ENCODE measurements at places on chromosomes 2 and 18.

- no peak for DNase-seq
Measured at GRCh38 chr18:45073556-45073955, 392.9 kb downstream of the SETBP1 start.

GRCh38 chr18:31428211-31428610 is 19.3 kb upstream of the DSG3 start:
- DNase-seq, result no peak

GRCh38 chr2:239282448-239283287 is 118.2 kb downstream of the HDAC4 start:
- DNase-seq, result no peak

DNA sequence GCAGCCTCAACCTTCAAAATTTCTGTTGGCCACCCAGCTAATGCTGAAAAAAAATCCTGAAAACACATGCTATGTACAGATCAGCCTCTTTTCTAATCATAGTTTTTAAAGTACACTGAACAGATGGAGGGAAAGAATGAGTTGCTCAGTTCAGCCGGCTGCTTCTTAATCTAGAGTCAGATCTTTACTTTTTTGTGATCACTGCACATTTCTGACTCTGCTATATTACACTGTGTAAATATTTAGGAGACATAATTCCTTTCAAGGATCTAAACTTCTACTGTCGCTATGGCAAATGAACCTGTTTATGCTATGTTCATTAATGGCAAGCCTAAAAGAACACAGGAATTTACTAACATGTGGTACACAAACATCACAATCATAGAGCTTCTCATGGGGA is 114.2 kb downstream of the SRBD1 start:
- DNase-seq, result no peak

DNA sequence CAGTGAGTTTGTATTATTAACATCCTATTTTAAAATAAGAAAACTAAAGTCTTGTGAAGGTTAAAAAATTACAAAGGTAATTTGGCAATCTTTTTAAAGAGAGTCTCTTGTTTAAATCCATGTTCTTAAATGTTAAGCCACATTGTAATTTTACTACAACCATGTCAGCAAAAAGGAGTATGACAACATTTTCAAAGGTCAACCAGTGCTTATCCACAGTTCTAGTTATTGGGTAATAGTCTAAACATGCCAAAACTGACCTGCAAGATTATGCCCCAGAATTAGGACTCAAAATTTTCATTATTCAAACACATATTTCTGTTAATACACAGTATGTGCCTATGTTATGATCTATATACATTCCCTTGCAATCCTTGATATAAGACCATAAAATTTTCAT is 1312.6 kb upstream of the CHAC2 start:
- DNase-seq, result no peak

DNA sequence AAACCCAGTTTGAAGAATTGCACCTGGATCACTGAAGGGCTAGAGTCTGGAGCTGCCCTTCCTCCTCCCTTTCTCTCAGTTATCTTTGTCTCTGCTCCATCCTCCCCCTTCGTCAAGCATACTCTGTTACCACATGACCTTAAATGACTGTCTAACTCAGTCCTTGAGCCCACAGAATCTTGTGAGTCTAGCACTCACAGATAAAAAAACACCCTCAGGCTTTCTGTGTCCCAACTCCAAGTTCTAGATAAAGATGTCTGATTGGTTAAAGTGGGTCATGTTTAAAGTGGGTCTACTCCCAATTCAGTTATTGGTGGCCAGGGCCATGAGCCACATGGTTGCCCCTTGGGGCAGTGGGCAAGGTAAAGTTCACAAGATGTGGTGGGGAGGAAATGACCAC is 53.5 kb upstream of the CYP1B1 start:
- no peak for DNase-seq

GRCh38 chr2:235825946-235826345 is 332.1 kb downstream of the AGAP1 start:
- no peak for DNase-seq

DNA sequence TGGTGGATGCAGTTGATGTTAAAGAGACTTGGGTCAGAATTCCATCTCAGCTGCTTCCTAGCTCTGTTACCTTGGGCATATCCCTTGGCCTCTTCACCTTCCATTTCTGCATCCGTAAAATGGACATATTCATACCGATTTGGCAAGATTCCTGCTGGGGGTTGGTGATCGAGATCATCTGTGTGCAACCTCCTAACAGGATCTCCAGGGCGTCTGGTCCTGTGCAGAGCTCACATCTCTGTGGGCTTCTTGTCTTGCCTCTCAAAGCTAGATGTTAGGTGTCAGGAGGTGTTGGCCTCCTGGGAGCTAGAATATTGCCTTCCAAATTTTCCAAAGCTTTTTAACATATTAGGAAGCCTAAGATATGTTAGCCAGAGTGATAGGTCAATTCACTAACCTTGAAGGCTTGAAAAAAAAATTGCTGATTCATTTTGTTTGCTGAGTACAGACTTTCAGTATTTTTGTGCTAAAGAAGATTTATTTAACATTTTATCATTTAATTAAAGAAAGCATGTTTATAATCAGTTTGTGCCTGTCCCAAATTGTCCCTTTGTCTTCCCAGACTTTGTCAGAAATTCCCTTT is 69.7 kb upstream of the ZNF516 start:
- DNase-seq, result no peak

- DNase-seq, result no peak
Measured at GRCh38 chr2:104046466-104046865, 807.4 kb upstream of the POU3F3 start.

- DNase-seq, result no peak
Measured at GRCh38 chr2:5668682-5669250, 23.4 kb upstream of the SOX11 start.

DNA sequence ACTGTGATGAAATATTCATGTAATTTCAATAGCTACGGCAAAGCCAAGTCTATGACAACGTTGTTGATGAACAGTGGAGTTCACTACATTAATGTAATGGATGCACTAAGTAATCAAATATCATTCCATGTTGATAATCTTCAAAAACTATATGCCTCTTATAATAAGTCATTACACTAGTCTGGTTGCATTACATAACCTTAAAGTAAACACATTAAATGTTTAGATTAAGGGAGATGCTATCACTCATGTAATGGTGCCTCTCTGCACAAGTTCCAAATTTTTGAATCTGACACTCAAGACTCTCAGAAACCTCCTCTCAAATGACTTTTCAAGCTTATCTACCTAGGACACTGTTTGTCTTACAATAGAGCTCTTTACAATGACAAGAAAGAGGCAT is 35.4 kb downstream of the PIEZO2 start:
- DNase-seq, result no peak

GRCh38 chr2:29070526-29070925 is 3.8 kb downstream of the PCARE start:
- no peak for DNase-seq

DNA sequence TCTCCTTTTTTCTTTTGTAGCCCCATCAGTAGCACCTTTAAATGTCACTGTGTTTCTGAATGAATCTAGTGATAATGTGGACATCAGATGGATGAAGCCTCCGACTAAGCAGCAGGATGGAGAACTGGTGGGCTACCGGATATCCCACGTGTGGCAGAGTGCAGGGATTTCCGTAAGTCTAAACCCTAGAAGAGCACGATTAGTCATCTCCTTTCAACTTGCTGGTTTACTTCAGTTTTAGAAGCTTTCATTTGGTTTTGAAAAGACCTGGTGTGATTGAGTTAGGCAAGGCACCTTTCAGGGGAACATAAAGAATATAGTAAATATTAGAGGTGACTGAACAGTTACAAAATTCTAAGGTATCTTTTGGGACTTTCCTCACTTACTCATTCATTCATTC is 72.2 kb upstream of the TMEM87B start:
- DNase-seq, result no peak

DNA sequence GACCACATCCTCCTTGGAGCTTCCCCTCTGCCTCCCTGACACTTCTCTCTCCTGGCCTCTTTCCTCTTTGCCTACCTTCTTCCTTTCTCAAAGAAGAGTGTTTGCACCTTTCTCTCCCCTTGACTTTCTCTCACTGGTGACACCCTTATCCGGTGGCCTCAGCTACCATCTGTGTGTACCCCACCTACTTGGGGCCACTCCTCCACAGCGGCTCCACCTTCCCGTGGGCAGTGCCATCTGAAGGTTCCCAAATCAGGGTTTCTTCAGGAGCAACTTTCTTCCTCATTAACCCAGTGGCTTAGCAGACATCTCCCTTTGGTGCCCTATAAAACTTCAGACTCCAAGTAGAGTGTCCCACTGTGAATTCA is 5.3 kb upstream of the NCL start:
- no peak for DNase-seq

DNA sequence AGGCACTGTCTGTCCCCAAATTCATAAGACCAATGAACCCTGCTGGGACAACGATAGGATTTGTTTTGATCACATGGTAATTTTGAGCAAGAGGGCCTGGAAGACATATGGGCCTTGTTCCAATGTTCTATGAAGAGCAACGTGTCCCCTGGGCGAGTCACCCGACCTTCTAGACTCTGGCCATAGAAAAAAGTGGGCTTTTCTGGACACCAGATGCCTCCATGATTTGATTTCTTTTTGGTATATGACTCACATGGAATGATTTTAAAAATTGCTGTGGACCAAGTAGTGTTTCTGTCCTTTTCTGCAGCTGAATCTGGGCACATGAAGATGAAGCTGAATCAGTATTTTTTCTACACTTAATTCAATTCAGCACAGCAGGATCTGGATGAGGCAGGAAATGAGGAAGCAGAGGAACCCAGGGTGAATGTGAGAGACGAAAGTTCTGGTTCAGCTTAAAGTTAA is 104.9 kb downstream of the CDC42EP3 start:
- DNase-seq, result no peak

DNA sequence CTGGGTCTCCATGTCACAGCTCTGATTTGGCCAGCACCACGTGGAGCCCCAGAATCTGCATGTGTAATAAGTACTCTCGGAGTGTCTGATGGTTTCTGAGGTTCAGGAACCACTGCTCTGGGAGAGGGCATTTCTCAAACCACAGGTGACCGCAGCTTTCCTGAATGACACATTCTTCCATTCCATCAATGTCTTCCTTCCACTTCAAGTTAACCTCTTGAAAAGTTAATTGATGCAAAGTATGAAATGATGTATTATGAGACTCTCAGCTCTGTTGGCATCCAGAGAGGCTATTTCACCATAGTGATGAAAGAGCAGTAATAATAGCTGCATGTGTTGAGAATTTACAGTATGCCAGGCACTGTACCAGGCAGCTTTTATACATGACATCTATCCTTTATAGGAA is 61.3 kb upstream of the CRIM1 start:
- DNase-seq, result no peak
